ENCODE measurements at places on chromosomes 7 and 10. TPM values are rescaled to one million over a fixed set of nuclear protein-coding genes. Genes with fewer than 3 reads are reported as not detected.

SMARCD3 gene
- 39.0 TPM for total RNA-seq

GATA3 gene
- total RNA-seq: 0.12 TPM

BHLHA15 gene
- 4.4 TPM for total RNA-seq

TEX36 gene
- not detected for total RNA-seq

GHITM gene
- 730 TPM for total RNA-seq

EEPD1 gene
- total RNA-seq: 0.40 TPM

ST8SIA6 gene
- 0.57 TPM for total RNA-seq

SUN3 gene
- total RNA-seq: not detected

GSTO2 gene
- total RNA-seq: 86.5 TPM

PALD1 gene
- total RNA-seq: 6.6 TPM

GJD4 gene
- total RNA-seq: not detected

LFNG gene
- total RNA-seq: 0.20 TPM

COL28A1 gene
- total RNA-seq: 0.12 TPM

EBLN1 gene
- total RNA-seq: not detected

AQP1 gene
- total RNA-seq: 0.26 TPM

ZCWPW1 gene
- 0.75 TPM for total RNA-seq

NEBL gene
- 13.0 TPM for total RNA-seq

FBXO24 gene
- total RNA-seq: 1.3 TPM

PLXNA4 gene
- 0.02 TPM for total RNA-seq

HOXA10 gene
- total RNA-seq: 9.8 TPM

CH25H gene
- total RNA-seq: not detected

GLI3 gene
- total RNA-seq: 2.9 TPM

AKR1D1 gene
- not detected for total RNA-seq

CASTOR2 gene
- 5.5 TPM for total RNA-seq

R3HCC1L gene
- total RNA-seq: 10.9 TPM

TRIL gene
- total RNA-seq: 0.05 TPM

PTPN20 gene
- total RNA-seq: 21.1 TPM

C10orf62 gene
- total RNA-seq: 0.12 TPM

TFR2 gene
- total RNA-seq: 1.4 TPM

LRRN3 gene
- total RNA-seq: not detected

DNAJB6 gene
- 75.4 TPM for total RNA-seq

MKX gene
- total RNA-seq: 1.1 TPM

GCK gene
- not detected for total RNA-seq

TCERG1L gene
- total RNA-seq: 0.27 TPM

CYP17A1 gene
- not detected for total RNA-seq

ZNF37A gene
- total RNA-seq: 11.9 TPM

Measured in NCI-H460 (cell line).